Activated T-helper 9 cell treated with anti-CD3 and anti-CD28 coated beads, Interleukin-2, amount 50 U/mL, for 16 hours (primary cell): ENCODE measurements at places on chromosomes 6 and 20.
A peak's percentile ranks its signal among the peaks of the same experiment; 100 is the strongest.

DNA sequence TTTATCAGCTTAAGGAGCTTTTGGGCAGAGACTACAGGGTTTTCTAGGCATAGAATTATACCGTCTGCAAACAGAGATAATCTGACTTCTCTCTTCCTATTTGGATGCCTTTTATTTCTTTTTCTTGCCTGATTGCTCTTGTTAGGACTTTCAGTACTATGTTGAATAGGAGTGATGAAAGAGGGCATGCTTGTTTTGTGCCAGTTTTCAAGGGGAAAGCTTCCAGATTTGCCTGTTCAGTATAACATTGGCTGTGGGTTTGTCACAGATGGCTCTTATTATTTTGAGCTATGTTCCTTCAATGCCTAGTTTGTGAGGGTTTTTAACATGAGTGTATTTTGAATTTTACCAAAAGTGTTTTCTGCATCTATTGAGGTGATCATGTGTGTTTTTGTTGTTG, 192.8 kb upstream of the PHACTR1 start:
- no peak for DNase-seq

DNA sequence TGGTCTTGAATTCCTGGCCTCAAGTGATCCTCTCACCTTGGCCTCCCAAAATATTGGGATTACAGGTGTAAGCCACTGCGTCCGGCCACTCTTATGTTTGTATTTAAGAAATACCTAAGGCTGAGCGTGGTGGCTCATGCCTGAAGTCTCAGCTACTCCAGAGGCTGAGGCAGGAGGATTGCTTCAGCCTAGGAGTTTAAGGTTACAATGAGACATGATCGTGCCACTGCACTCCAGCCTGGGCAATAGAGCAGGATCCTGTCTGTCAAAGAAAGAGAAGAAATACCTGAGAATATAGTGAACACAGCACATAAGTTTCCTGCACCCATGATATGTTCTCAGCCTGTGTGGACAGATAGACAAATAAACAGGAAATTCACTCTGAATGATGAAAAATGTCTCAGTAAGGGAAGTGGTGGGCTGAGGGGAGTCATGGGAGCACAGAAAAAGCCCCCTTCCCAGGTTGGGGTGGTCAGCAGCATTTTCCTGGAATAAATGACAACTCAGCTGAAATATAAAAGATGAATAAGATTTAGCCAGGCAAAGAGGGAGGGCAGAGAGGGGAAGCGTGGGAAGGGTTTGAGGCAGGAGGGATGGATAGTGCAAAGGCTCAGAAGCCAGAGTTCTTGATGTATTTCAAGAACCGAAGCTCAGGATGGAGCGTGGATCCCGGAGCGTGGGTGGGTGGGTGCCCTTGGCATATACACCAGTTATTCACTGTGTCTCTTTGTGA, 13.8 kb upstream of the MMP9 start:
- DNase-seq: no peak

DNA sequence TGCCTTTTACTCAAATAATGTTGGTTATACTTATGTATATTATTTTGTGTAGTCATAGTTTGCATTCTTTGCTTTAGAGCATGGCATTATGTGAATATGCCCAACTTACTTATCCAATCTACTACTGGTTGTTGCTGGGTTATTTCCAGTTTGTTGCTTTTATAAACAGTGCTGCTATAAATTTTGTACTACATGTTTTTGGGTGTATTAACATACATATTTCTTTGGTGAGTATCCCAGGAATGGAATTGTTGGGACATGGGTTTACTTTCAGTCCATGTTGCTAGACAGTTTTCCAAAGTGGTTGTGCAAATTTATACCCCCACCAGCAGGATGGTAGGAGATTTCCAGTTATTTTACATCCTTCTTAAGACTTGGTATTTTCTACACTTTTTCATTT, 157.1 kb upstream of the THEMIS start:
- no peak for DNase-seq

GRCh38 chr20:63896264-63897105, 1.6 kb downstream of the DNAJC5 start:
- peak; percentile 17 for DNase-seq

DNA sequence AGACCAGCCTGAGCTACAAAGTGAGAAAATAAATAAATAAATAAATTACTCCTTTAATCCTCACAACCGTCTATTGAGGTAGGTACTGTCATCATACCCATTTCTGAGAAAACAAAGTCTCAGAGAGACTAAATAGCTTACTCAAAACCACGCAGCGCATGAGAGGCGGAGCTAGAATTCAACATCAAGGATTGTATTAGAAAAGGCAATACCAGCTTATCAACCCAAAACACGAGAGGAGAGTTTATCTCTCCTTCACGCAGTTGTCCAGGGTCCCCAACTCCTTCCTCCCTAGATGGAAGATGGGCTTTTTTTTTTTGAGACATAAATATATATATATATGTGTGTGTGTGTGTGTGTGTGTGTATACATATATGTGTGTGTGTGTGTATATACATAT, 12.2 kb downstream of the HNF4A start:
- no peak for DNase-seq

DNA sequence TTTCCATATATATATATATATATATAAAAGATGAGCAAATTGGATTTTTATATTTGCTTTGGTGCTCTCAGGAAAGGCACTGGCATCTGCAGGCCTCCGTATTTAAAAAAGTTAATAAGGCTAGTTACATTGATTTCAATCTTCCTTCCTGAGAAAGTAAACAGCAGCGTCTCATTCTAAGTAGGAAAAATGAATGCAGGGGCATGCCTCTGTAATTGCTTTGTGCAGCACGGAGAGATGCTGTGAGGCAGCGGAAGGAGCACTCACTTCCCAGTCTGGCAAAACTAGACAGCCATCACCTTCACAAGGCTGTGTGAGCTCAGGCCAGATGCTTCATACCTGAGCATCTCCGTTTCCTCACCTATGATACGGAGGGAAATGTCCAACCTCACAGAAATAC, 303.7 kb downstream of the PTPRT start:
- DNase-seq: no peak

GRCh38 chr6:169701954-169702839, at the start of the genes C6orf120 and WDR27:
Gene C6orf120, plus strand, starts transcription at chr6:169702126. Its CDS starts 334 bp downstream, at chr6:169702460.
Gene WDR27, minus strand, starts transcription at chr6:169702029. Its CDS starts 13,024 bp downstream, at chr6:169689005.
- DNase-seq: peak; percentile 99

DNA sequence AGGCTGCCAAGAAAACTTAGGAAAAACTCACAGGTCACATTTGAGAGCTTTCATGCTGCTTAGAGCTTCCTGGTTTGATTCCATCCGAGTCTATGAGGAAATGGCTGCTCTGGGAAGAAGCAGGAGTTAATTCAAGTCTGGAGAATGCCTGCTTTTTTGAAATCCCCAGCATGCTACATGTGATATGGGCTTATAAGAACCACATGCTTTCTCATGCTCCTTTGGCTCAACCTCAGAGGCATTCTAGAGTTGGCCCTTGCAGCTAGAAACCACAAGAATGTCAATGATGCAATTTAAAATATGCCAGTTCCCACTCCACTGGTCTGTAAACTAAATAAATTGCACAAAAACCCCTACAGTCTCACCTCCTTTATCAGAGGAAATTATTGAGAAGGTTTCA, 142.9 kb upstream of the OLIG3 start:
- no peak for DNase-seq

DNA sequence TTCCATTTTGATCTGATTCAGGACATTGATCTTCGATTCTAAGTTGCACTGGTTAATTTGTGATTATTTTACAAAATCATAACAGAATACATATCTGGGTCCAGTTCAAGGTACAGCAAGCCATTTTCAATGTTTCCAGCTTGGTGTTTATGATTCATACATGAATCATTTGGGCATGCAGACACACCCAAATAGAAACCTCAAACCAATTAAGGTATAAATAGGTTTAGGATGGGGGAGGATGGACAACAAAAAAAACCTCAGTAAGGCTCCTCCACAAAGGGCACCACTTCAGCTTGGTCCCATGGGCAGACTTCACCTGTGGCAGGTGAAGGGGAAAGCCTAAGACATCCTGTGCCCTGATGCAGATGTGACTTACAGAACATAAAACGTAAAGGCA, 192.7 kb downstream of the KHDC1L start:
- no peak for DNase-seq

- DNase-seq: no peak
These were observed 103.6 kb downstream of the ZMYND8 start for GRCh38 chr20:47252879-47253307.

DNA sequence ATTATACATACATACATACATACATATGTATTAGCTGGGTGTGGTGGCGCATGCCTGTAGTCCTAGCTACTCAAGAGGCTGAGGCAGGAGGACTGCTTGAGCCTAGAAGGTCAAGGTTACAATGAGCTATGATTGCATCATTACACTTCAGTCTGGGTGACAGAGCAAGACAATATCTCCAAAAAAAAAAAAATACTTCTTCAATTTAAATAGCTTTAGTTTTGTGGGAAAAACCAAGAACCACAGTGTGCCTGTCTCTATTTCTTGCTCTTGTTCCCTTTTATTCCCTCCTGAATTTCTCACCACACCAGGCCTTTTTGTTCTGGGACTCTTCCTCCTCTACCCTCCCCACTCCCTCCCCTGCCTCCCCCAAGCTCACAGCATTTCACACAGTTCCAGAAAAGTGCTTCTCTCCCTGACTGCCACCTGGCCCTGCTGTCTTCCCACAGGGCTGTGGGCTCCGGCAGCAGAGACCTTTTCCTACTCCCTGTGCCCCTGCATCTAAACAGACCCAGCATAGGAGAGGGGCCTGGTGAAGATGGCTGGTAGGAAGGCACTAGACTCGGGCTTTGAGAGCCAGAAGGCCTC, 1.3 kb downstream of the C20orf203 start:
- no peak for DNase-seq

DNA sequence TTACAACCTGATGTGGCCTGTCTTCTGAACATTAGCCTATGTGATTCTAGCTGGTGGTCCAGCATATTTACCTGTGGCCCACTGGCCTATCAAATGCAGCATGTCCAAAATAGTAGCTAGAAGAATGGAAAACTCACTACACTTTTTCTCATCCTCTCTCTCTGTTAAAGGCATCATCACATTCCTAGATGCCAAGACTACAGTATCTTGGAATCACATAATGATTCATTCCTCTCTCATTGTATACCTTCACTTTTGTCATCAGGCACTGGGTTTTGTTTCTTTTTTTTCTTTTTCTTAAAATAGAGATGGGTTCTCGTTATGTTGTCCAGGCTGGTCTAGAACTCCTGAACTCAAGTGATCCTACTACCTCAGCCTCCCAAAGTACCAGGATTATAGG, 45.0 kb downstream of the FAM83B start:
- DNase-seq: no peak
